ENCODE measurements at places on chromosomes 2 and 18.

- no peak for DNase-seq
Measured at GRCh38 chr2:4221434-4221833, 518.1 kb downstream of the DCDC2C start.

GRCh38 chr2:196821195-196821594 lies 12.0 kb upstream of the C2orf66 start:
- DNase-seq = peak; percentile 57

DNA sequence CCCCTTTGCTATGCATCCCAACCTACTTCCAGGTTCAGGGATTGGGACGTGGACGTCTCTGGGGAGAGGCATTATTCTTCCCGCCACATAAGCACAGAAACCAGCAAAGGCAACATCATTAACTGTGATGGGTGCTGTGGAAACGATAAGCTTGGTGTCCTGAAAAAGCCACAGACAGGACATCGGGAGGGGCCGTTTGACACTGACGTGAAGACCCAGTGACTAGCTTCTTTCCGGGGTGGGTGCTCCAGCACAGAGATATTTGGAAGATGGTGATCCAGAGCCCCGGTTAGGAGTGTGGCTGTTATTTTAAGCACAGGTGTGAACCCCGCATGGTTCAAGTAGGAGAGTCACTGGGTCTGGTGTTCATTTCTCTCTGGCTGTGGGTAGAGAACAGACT lies 163.8 kb upstream of the HDAC4 start:
- DNase-seq = no peak

GRCh38 chr2:42864641-42865280 lies 72.4 kb upstream of the HAAO start:
- no peak for DNase-seq

DNA sequence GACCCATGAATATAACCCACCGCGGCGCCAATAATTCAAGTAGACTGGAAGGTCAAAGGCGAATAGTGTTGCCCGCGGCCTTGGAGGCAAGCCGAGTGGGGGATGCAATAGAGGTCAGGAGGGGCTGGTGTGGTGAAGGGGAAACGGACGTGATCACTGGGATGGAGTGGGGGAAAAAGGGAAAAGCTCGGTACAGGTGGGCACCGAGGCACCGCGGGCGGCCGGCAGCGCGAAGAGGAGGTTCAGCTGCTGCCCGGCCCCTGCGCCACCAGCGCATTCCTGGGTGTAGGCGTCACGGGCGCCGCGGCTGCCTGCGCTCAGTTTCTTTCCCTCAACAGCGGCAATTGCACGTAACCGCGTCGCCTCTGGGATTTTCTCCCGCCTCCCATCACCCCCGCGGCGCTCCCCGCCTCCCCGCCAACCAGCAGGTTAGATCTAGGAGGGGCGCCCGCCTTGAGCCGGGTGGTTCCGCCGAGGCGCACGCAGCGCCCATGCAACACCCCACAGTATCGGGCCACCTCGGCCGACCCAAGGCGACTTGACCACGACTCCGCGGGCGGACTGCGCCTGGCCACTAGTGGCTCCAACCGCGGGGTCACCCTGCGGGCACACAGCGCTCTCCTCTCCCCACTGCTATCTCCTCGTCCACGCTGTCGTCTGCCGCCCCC lies 1.5 kb downstream of the RND3 start:
- peak; percentile 72 for DNase-seq

- peak; percentile 68 for DNase-seq
Measured at GRCh38 chr2:43724728-43725526, 48.7 kb upstream of the C1GALT1C1L start.

- no peak for DNase-seq
Measured at GRCh38 chr2:152962446-152962845, 244.0 kb downstream of the ARL6IP6 start.

- no peak for DNase-seq
Measured at GRCh38 chr2:198167346-198167745, 363.0 kb downstream of the PLCL1 start.

GRCh38 chr2:71807581-71808451 lies 339.8 kb downstream of the CYP26B1 start:
- DNase-seq = no peak

GRCh38 chr2:205471776-205472175 lies 210.5 kb upstream of the NRP2 start:
- no peak for DNase-seq

GRCh38 chr2:2561346-2562095 lies 230.4 kb upstream of the MYT1L start:
- no peak for DNase-seq

DNA sequence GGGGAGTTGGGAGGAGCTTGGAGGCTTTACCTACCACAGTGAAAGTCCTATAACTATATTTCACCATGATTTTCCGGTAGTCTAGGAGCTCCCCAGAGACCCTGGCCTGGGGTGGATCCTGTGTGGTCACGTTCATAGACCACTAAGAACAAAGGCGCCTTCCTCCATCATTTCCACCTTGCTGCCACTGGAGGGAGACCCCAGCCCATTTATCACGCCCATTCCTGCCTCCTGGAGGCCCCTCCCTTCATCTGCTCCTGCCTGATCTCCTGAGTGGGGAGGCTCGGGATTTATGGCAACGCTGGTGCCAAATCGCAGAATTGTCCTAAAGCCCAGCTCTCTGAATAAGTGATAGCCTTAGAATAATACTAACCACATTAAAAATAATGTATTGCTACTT lies 507.6 kb upstream of the SPHKAP start:
- DNase-seq = peak; percentile 38

DNA sequence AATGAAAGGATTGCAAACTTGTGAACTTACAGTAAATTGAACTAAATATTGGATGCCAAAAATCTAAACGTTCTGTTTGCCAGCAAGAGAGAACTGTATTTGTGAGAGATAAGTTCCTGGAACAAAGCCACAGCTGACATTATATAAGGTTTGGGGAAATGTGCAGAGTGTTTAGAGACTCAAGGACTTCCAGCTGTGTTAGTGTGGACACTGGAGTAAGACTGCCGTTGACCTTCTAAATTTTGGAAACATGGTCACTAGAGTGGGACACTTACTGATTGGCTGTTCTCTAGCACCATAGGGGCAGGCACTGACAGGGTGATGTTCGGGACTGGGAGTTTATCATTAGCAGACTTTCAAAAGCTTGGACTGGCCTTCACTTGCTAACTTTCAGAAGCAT lies 40.5 kb downstream of the SCN9A start:
- no peak for DNase-seq

- no peak for DNase-seq
Measured at GRCh38 chr18:60448487-60449267, 76.1 kb upstream of the MC4R start.

- no peak for DNase-seq
Measured at GRCh38 chr18:35688757-35689156, 107.2 kb downstream of the GALNT1 start.

DNA sequence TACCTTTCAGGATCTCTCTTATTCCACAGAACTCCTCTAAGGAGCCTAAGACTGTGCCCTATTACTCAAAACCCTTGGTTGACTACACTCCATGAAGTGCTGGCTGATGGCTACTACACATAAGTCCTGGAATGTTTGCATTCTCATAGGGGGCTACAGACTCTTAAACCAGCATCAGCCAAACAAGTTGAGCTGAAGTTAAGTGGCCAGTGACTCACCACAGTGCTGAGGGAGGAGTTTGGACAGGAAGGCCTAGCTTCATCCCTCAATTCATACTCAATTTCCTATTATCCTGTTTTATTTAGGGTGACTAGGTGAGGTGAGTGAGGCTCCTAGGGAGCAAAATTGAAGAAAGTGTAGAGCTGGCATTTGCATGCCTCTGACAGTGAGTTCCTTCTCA lies 246.7 kb downstream of the SMAD2 start:
- no peak for DNase-seq

- peak; percentile 40 for DNase-seq
Measured at GRCh38 chr18:8507915-8508705, 101.1 kb upstream of the RAB12 start.

DNA sequence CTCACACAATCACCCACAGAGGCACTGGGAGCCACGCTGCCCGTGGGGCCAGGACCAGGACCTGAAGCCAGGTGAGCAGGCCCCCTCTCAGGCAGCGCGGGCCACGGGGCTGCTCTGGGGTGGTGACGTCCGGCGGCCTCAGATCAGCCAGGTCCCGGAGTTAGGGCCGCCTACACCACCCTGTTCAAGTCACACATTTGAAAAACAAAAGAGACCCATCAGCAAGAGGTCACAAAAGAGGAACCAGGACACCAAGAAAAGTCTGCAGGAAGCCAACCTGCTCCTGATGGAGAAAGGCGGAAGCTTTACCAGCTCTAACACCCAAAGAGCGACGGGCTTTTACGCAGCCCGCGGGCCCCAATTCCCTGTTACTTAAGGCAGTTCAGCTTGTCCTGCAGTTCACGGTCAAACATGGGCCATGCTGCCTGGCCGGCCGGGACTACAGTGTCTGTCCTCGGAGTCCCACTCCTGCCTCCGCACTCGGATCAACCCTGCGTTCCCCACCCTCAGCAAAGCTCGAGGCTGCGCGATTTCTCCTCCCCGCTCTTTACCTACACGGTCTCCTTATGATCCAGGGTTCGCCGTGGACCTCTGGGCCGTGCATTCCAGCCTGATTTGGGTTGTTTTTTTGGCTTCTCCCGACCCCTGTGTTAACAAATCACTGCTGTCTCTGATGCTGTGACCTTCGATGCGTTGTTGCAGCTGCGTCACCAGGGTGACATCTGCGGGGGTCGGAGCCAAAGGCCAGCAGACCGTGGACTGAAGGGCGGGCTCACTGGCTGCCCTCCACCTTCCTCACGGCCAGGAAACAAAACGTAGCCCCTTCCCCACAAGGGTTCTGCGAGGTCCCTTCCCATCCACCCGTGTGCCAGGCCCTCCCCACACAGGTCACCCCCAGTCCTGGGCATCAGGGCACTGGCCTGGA lies 31.0 kb downstream of the SNORC start:
- DNase-seq = no peak

DNA sequence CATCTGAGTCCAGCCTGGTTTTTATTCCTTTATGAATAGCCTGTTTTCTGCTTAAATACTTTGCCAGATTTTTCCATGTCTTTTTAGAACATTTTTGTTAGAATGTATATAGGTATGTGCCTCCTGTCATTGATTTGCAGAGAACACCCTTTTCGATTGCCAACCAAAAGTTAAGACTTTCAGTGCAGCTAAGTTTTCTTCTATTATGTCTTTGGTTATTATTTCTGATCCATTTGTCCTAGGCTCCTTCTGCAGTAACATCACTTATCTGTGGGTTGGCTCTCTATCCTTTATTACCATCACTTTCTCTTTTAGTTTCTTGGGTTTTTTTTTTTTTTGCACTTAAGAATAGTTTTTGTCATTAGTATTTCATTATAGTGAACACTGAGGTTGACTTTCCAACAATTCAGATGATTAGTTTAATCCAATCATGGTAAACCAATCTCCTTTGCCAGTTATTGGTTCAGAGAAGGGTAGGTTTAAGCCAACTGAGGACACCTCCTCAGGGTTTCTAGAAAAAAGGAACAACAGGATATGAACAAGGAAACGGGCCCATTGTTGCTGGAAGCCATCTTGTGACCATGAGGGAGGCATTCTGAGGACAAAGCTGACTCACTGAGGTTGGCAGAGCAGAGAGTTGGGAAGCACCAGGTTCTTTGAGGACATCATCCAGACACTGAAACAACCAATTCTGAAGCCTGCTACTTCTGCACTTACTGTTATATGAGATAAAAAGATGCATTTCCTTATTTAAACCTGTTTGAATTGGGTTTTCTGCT lies 37.9 kb upstream of the GBX2 start:
- no peak for DNase-seq

DNA sequence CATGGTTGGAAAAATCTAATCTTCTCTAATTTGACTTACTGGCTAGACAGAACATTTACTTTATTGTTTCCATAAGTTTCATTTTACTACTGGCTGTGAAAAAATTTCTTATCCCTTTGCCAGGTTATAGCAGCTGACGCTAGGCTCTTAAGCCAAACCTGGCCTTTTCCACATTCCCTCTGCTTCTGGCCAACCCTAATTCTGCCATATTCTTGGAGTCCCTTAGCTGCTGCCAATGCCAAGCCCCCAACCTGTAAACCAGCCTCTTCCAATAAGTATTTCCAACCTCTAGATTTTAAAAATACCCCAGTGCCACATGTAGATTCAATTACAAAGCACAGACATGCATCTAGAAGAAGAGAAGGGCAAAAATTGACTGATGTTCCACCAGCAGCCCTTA lies 452.3 kb upstream of the MEX3C start:
- no peak for DNase-seq

GRCh38 chr2:226771067-226771466 lies 28.6 kb downstream of the IRS1 start:
- DNase-seq = no peak

DNA sequence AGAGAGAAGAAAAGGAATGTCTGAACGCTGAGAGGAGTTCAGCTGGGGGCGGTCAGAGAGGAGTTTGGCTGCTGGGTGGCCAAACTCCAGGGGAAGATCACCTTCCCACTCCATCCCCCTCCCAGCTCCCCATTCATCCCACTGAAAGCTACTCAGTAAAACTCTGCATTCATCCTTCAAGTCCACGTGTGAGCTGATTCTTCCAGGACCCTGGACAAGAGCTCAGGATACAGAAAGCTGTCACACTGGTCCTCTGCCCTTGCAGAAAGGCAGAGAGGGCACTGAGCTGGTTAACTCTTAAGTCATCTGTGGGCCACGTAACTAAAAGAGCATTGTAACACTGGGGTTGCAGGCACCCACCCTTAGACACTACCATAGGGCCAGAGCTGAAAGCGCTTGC lies 132.1 kb upstream of the ARL4C start:
- no peak for DNase-seq

Measured in amniotic epithelial cell (primary cell).